ENCODE measurements at places on chromosomes 16 and 17.

DNA sequence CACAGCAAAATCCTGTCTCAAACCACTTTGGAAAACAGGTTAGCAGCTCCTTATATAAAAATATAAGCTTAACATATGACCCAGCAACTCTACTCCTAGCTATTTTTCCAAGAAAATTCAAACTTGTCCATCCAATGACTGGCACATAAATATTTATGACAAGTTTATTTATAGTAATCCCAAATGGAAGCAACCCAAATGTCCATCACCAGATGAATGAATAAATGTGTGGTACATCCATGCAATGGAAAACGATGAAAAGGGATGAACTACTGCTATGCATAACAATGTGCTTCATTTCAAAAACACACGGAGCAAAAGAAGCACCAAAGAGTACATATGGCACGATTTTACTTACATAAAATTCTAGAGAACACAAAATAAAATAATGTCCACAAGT, 9.6 kb upstream of the KPNB1 start:
- DNase-seq = no peak

DNA sequence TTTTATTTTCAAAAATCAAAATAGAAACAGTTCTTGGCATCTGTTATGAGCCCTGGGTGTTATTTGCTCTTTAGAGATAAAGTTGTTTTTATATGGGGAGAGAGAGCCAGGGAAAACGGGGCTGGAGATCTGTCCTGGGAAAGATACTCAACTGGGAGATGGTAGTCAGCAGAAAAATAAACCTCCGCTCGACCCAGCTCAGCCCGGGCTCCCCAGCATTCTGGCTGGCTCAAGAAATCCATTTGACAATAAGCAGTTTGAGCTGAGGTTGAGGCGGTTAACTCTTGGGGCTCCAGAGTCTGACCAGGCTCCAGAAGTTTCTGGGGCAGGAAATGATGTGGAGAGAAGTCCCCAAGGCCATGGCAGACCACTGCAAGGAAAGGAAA, 151.9 kb downstream of the IRX5 start:
- DNase-seq = no peak

DNA sequence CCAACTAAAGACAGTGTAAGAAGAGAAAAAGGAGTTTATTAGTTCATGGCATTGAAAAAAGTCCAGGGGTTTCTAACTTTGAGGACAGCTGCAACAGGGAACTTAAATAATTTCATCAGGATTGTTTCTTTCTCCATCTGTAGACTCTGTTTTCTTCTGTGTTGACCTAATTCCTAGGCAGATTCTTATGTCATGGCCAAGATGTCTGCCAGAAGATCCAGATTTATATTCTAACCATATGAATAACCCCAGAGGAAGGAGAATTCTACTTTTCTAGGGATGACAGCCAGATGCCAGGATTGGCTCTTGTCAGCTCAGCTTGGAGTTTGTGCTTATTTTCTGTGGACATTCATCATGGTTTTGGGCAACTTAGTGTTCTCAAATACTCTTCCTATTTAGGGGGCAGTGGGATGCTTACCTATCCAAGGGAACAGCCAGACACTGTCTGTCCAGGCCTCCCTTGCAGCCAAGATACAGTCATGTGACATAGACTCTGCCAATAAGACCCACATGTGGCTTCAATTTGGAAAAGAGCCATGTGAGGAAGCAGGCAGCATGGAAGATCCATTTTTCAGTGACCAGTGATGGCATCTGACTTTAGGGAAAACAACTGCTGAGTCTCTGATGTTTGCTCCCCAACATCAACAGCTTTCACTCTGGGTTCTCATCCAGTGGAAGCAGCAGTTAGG, 18.2 kb downstream of the PCTP start:
- DNase-seq = no peak

DNA sequence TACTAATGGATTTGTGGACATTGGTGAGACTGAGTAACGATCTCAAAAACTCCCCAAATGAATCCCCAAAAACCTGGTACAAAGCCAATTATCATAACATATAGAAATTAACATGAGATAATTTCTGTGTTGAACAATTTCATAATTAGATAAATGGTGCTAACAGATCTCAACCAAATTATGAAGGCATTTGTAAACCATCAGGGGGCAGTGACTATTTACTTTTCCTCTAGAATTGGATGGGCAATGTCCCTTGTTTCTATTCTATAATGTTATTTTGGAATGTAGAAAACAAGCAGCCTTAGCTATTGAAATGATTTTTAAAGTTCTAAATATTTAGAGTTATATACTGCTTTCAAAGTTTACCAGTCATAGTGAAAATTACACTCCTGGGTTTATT, 57.8 kb downstream of the MYH10 start:
- DNase-seq = peak; percentile 9

GRCh38 chr16:3295209-3295608, 10.0 kb downstream of the TIGD7 start:
- no peak for DNase-seq

- no peak for DNase-seq
Observed at GRCh38 chr16:78993346-78993745, 607.2 kb downstream of the MAF start.

- no peak for DNase-seq
Observed at GRCh38 chr17:37458805-37459204, 30.9 kb upstream of the DUSP14 start.

DNA sequence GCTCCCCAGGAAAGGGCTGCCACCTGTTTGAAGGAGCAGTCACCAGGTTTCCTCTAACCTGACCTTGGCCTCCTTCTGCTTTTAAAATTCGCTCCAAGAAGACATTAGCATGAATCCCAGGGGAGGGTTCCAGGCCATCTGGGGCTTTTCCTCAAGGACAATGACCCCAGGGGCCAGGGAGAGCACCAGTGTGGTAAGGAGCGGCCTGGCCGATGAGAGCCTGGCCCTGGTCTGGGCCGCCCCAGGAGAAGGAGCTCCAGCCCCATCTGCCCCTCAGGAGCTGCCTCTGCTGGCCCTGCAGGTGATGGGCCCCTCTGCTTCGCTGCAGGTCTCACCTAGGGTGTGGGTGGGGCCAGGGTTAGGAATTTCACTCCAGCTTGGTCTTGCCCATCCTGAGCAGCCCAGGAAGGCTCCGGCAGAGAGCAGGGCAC, 209.2 kb upstream of the TNRC6C start:
- no peak for DNase-seq

GRCh38 chr17:49952912-49953497, 16.0 kb upstream of the DLX4 start:
- peak; percentile 18 for DNase-seq

DNA sequence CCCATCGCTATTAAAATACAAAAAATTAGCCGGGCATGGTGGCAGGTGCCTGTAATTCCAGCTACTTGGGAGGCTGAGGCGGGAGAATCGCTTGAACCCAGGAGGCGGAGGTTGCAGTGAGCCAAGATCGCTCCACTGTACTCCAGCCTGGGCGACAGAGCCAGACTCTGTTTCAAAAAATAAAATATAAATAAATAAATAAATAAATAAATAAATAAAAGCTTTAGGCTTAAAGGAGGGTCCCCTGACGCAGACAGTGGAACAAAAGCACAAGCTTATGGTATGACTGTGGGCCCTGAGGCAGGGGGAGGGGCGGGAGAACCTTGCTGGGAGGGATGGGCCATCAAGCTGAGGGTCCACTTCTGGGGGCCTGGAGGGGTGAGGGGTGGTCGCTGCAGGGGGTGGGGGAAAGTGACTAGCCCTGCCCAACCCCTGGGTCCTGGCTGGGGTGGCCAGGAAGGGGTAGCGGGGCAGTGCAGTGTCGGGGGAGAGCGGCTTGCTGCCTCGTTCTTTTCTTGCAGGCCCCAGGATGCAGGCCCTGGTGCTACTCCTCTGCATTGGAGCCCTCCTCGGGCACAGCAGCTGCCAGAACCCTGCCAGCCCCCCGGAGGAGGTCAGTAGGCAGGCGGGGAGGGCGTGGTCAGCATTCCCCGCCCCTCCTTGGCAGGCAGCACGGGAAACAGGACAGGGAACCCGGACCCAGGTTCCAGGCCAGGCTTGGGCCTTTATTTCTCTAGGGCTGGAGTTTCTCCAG, 4.7 kb downstream of the SERPINF1 start:
- DNase-seq = no peak

DNA sequence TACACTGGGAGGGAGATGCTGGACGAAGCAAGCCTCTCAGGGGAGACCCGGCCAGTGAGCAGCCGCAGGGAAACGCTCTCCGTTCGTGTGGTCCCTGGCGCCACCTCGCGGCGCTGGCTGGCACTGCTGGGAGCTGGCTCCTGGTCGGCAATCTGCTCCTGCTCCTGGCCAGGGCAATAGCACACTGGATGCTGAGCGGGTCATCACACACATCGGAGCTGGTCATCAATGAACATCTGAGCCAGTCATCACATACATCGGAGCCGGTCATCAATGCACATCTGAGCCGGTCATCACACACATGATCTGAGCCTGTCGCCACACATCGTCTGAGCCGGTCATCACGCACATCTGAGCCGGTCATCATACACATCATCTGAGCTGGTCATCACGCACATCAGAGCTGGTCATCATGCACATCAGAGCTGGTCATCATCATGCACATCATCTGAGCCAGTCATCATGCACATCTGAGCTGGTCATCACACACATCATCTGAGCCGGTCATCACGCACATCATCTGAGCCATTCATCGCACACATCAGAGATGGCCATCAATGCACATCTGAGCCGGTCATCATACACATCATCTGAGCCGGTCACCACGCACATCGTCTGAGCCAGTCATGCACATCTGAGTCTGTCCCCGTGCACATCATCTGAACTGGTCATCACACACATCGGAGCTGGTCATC, 217.3 kb downstream of the RBFOX3 start:
- peak; percentile 82 for DNase-seq

GRCh38 chr17:7732981-7733539, 15.5 kb downstream of the DNAH2 start:
- no peak for DNase-seq

- no peak for DNase-seq
Observed at GRCh38 chr16:6190776-6191175, 1093.2 kb upstream of the EEF2KMT start.

- DNase-seq = no peak
Observed at GRCh38 chr17:42672038-42672437, 4.8 kb downstream of the PLEKHH3 start.

DNA sequence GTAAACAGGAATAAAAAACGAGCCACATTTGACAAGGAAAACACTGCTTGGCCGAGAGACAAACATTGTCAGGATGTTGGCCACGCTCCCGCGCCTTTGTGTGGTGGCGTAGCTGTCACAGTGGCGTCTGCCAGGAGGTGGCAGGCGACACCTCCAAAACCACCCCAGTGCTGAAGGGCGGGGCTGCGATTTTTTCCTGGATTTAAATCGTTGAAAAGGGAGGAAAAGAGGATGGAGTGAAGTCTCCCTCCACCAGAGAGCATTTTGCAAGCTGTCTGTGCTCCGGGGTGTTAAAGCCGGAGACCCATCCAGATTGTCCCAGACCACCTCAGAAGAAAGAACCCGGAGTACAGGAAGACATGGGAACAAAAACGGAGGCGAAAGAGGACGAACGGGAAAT, 12.7 kb downstream of the MRM3 start:
- peak; percentile 61 for DNase-seq

DNA sequence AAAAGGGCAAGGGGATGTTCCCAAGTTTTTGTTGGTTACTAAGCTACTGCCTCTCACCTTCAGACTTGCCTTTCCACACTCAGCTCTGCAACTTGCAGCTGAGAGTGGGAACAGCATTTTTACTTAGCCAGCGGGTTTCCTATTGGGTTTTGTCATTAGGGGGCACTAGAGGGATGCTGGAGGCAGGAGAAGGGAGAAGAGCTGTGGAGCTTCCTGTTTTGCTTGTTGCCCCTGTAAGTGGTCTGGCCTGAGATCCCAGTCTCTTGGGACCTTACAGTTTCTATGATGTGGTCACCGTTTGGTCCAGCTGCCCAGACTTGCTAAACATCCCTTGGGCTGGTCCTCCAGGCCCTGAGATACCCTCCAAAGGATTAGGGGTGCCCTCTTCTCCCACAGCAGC, 209.6 kb upstream of the NLRP1 start:
- no peak for DNase-seq

- DNase-seq = no peak
Observed at GRCh38 chr16:73545755-73546154, 497.8 kb upstream of the ZFHX3 start.

GRCh38 chr17:13266606-13267005, 248.8 kb upstream of the ELAC2 start:
- DNase-seq = no peak

GRCh38 chr17:269616-270514, 82.7 kb downstream of the RPH3AL start:
- no peak for DNase-seq

- no peak for DNase-seq
Observed at GRCh38 chr16:12436201-12436657, 367.5 kb downstream of the CPPED1 start.

DNA sequence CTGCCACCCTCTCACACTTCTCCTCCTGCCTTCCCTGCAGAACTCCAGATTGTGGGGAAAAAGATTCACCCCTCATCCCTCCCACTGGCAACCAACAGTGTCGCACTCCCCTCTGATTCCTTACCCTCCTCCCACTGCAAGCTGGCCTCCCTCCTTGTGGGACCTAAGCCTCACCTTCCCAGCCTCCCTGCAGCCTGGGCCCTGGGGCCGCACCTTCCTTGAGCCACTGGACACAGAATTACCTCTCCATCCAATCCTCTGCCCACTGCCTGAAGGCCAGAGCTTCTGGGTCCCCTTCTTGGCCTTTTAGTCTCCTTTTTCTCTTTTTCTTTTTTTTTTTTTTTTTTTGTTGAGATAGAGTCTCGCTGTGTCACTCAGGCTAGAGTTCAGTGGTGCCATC, 33.9 kb downstream of the NGFR start:
- DNase-seq = no peak

GRCh38 chr16:54290833-54291655, 4.5 kb upstream of the IRX3 start:
- DNase-seq = no peak
